ENCODE measurements at places on chromosomes 5 and 9. TPM values are rescaled to one million over a fixed set of nuclear protein-coding genes. Genes with fewer than 3 reads are reported as not detected.

- H3K4me1 ChIP-seq: peaks cover 31% of the 10 kb centered on the region
- no peak for DNase-seq
- H3K36me3 ChIP-seq: no peaks in the 10 kb centered on the region
- no peak overlapping the region for H3K4me3 ChIP-seq
- no peak overlapping the region for H3K27ac ChIP-seq
- H3K27me3 ChIP-seq: no peaks in the 10 kb centered on the region
Measured at GRCh38 chr9:5870691-5871090, 20.0 kb upstream of the MLANA start.

DNA sequence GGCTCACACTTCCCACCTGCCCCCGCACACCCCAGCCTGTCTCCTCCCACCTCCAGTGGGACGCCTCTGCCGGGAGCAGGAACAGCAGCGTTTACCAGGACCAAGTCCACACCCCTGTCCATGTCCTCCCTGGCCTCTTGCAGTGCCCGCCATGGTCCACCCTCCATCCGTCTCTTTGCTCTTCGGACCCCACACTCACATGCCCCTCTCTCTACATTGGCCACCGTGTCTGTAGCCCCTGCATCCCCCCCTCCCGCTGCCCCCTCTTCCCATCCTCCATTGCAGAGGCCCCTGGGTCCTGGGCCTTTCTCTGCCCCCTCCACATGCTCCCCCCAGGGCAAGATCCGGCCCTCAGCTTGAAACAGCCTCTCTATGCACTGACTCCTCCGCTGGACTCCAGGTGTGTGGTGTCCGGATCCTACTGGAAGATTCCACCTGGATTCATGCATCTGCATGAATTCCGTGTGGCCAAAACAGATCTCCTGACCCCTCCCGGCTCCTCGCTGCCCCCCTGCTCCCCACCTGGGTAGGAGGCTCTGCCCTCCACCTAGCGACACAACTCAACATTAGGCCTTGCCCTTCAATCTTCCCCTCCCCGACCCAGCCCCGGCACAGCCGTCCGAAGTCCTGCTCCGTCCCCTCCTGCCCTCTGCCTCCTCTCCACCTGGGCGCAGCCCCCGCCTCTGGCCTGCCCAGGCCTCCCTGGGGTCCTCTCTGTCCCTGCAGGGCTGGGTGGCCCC is 168.5 kb downstream of the OLFM1 start:
- H3K4me1 ChIP-seq: no peaks in the 10 kb centered on the region
- no peak overlapping the region for H3K4me3 ChIP-seq

- H3K4me3 ChIP-seq: peak overlapping the region; percentile 82
- H3K27me3 ChIP-seq: peaks cover 22% of the 10 kb centered on the region
- H3K27ac ChIP-seq: no peak overlapping the region
Measured at GRCh38 chr5:58458141-58458742, 1.6 kb downstream of the PLK2 start.

DNA sequence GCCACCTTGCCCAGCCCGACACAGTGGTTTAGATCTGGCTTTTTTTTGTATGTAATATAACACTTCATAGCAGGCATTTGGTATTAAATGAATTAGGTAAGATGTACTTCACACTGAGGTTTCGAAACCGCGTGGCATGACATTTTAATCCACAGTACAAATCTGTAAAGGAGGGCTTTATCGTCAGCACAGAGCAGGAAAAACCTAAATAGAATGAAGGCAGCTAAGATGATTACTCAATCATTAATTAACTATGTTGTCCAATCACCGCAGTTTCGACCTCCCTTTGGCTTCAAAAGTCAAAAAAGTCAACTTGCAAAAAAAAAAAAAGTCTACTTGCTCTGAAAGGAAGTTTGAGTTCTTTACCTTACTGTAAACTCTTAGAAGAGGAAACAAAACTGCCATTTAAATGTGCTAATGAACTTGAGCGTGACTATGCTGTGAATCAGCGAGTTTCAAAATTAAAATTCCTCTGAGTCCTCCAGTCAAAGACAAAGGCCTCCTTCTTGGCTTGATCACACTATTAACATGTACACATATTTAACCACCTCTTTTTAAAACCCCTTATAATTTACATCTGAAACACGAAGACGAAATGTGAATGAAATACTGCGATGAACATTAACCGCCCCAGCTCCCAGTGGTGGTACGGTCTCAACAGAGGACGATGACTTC is 698 bp upstream of the SEC24A start:
- H3K36me3 ChIP-seq: no peaks in the 10 kb centered on the region
- peak overlapping the region; percentile 93 for H3K4me3 ChIP-seq
- H3K27me3 ChIP-seq: no peaks in the 10 kb centered on the region
- peak; percentile 73 for DNase-seq

SLC34A3 gene
- total RNA-seq: not detected

DNA sequence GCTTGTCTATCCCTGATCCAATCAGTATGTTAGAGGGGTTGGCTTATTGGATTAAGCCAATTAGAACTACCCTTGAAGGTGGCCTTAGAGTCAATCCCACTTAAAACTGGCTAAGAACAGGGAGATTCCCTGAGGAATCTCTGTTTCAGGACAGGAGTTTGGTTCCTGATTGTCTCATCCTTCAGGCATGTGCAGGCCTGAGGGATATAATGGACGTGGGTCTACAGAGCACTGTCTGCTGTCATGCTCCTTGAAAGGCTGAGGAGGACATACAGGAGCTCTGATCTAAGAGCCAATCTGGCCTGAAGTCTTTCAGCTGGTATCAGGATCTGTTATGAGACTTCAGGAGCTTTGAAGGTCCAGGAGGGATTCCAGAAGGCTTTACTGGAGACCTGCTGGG is 36.2 kb upstream of the PRXL2C start:
- no peak overlapping the region for H3K4me3 ChIP-seq
- no peak for DNase-seq
- H3K27me3 ChIP-seq: peaks cover under 1% of the 10 kb centered on the region
- H3K4me1 ChIP-seq: peaks cover 3% of the 10 kb centered on the region
- H3K27ac ChIP-seq: no peak overlapping the region

DNA sequence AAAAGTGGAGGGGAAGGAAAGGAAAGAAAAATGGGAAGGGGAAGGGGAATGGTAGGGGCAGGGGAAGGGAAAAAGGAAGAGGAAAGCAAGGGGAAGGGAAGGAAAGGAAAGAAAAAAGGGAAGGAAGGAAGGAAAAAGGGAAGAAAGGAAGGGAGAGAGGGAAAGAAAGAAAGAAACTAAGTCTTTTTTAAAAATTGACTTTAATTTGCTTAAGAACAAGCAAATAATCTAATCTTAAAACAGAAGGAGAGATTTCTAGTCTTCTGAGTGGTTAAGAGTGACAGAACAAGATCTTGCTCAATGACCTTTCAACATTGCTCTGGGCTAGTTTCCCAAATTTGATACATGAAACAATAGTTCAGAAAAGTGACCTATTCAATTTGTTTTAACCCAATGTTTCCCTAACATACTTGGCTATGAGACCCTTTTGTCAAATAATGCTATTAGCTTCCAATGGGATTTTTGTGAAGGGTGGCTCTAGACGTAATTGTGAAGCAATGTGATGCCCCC is 33.4 kb upstream of the GLIS3 start:
- H3K4me1 ChIP-seq: no peaks in the 10 kb centered on the region
- H3K27ac ChIP-seq: no peak overlapping the region
- no peak overlapping the region for H3K4me3 ChIP-seq
- peaks cover 9% of the 10 kb centered on the region for H3K27me3 ChIP-seq
- no peaks in the 10 kb centered on the region for H3K36me3 ChIP-seq

PTGR1 gene
- not detected for total RNA-seq

DNA sequence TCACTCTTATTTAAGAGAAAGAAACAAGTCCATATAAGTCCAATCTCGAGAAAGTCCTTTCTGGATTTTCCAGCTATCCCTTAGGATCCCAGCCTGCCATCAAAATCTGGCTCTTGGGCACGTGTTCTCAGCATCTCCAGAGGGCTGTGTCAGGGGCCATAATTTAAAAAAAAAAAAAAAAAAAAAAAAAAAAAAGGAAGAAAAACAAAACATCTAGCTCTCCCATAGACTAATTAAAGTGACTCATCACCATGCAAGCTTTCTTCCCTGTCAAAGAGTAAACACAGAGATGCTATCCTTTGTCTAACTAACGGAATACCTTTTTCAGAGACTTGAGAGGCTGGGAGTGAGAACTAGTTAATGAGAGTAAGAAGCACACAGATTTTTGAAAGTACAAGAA is 44.9 kb upstream of the MYO10 start:
- DNase-seq: no peak
- no peaks in the 10 kb centered on the region for H3K4me1 ChIP-seq
- no peak overlapping the region for H3K27ac ChIP-seq
- H3K27me3 ChIP-seq: no peaks in the 10 kb centered on the region

DCTN3 gene
- 79.8 TPM for total RNA-seq

- no peak overlapping the region for H3K27ac ChIP-seq
- no peak overlapping the region for H3K4me3 ChIP-seq
- no peaks in the 10 kb centered on the region for H3K27me3 ChIP-seq
- no peak for DNase-seq
- H3K4me1 ChIP-seq: no peaks in the 10 kb centered on the region
Measured at GRCh38 chr5:166856791-166857190, 1434.7 kb upstream of the WWC1 start.

TXNDC8 gene
- not detected for total RNA-seq

SHB gene
- total RNA-seq: 1.6 TPM

GABRP gene
- total RNA-seq: not detected

DNA sequence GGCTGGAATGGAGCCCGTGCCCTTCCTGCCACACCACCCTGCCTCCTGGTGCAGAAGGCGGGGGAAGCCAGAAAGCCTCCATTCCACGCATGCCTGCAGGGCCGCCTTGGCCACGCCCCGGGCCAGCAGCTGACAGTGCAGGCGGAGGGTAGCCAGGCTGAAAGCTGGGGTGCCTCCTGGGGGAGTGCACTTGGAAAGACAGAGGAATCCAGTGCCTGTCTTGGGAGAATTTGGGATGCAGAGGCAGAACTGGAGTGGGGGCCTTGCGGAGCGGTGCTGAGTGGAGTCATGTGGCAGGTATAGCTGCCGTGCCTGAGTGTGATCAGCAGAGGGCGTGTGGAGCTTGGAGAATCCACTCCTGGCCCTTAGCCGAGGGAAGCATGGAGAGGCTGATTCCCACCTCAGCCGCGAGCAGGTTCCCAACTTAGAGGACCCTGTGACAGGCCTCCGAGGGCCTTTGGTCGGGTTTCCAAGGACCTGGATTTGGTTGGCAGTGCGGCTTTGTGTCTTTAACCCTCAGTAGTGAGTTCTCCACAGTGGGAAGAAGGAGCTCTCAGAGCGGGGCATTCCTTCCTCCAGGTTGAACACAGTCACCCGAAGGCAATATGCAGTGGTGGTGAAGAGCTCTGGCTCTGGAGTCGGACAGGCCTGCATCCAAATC is 9.1 kb upstream of the URM1 start:
- peak; percentile 75 for DNase-seq
- peaks cover 4% of the 10 kb centered on the region for H3K27me3 ChIP-seq
- peak overlapping the region; percentile 62 for H3K4me3 ChIP-seq
- peak overlapping the region; percentile 49 for H3K27ac ChIP-seq
- H3K4me1 ChIP-seq: peaks cover 11% of the 10 kb centered on the region

- H3K4me1 ChIP-seq: no peaks in the 10 kb centered on the region
- H3K27ac ChIP-seq: no peak overlapping the region
- no peaks in the 10 kb centered on the region for H3K36me3 ChIP-seq
- H3K4me3 ChIP-seq: no peak overlapping the region
Measured at GRCh38 chr5:66959653-66960052, 236.9 kb downstream of the CD180 start.

ANKRD31 gene
- 0.22 TPM for total RNA-seq

GRCh38 chr5:169270827-169271226 is 30.1 kb downstream of the SLIT3 start:
- H3K27me3 ChIP-seq: no peaks in the 10 kb centered on the region
- H3K27ac ChIP-seq: no peak overlapping the region
- no peak overlapping the region for H3K4me3 ChIP-seq
- no peaks in the 10 kb centered on the region for H3K4me1 ChIP-seq

- H3K4me1 ChIP-seq: no peaks in the 10 kb centered on the region
- H3K27me3 ChIP-seq: no peaks in the 10 kb centered on the region
- no peak overlapping the region for H3K4me3 ChIP-seq
- H3K27ac ChIP-seq: no peak overlapping the region
Measured at GRCh38 chr9:2809692-2810419, 34.0 kb downstream of the PUM3 start.

- H3K27me3 ChIP-seq: peaks cover 3% of the 10 kb centered on the region
- H3K4me1 ChIP-seq: no peaks in the 10 kb centered on the region
- no peak overlapping the region for H3K4me3 ChIP-seq
- no peak overlapping the region for H3K27ac ChIP-seq
Measured at GRCh38 chr9:4137234-4137633, 162.6 kb downstream of the GLIS3 start.

OTP gene
- total RNA-seq: not detected

- no peak overlapping the region for H3K27ac ChIP-seq
- DNase-seq: no peak
- H3K27me3 ChIP-seq: no peaks in the 10 kb centered on the region
- no peaks in the 10 kb centered on the region for H3K4me1 ChIP-seq
Measured at GRCh38 chr9:134230942-134231325, 66.6 kb upstream of the RNU6ATAC start.

DNA sequence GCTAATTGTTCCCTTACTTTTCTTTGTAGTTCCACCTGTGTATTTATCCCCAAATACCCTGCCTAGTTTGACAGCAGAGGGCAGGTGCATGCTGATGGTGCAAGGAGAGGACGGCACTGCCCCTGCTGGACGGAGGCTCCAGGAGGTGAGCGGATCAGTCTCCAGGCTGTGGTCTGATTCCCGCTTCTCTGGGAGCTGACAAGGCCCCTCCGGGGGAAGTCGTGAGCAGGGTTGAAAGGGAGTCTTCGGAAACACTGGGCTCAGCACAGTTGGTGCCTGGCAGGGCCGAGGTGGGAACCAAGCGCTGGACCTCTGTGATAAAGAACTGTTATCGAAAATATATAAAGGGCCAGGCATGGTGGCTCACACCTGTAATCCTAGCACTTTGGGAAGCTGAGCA is 52.9 kb downstream of the RASGEF1C start:
- no peak overlapping the region for H3K4me3 ChIP-seq
- H3K27me3 ChIP-seq: peaks cover 14% of the 10 kb centered on the region
- no peak for DNase-seq
- H3K36me3 ChIP-seq: no peaks in the 10 kb centered on the region
- no peaks in the 10 kb centered on the region for H3K4me1 ChIP-seq

GRCh38 chr9:14203356-14204056 is 110.4 kb downstream of the NFIB start:
- H3K36me3 ChIP-seq: no peaks in the 10 kb centered on the region
- H3K4me1 ChIP-seq: no peaks in the 10 kb centered on the region
- no peak overlapping the region for H3K27ac ChIP-seq
- no peaks in the 10 kb centered on the region for H3K27me3 ChIP-seq
- H3K4me3 ChIP-seq: no peak overlapping the region
- no peak for DNase-seq

GRK6 gene
- 113 TPM for total RNA-seq

DNAH5 gene
- total RNA-seq: not detected

DNA sequence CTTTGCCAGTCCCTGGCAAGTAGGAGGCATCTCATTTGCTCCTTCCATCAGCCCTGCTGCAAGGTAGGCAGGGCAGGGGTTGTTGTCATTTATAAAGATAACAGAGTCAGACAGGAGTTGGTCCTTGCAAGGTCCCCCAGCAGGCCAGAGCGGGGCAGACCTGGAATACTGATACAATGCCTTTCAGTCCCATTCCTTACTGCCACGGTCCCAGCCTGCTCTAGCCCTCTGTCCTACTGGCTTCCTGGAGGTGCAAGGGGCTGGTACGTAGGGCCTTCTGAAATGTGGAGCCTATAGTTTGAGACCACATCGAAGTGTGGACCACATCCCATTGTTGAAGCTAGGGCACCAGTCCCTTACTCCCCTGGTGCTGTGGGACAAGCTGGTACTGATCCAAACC is 42.8 kb upstream of the PITX1 start:
- no peak for DNase-seq
- peaks cover 13% of the 10 kb centered on the region for H3K27me3 ChIP-seq
- H3K4me1 ChIP-seq: no peaks in the 10 kb centered on the region
- no peak overlapping the region for H3K4me3 ChIP-seq
- H3K36me3 ChIP-seq: peaks cover 5% of the 10 kb centered on the region
